ENCODE measurements at places on chromosomes 12 and 14.

DNA sequence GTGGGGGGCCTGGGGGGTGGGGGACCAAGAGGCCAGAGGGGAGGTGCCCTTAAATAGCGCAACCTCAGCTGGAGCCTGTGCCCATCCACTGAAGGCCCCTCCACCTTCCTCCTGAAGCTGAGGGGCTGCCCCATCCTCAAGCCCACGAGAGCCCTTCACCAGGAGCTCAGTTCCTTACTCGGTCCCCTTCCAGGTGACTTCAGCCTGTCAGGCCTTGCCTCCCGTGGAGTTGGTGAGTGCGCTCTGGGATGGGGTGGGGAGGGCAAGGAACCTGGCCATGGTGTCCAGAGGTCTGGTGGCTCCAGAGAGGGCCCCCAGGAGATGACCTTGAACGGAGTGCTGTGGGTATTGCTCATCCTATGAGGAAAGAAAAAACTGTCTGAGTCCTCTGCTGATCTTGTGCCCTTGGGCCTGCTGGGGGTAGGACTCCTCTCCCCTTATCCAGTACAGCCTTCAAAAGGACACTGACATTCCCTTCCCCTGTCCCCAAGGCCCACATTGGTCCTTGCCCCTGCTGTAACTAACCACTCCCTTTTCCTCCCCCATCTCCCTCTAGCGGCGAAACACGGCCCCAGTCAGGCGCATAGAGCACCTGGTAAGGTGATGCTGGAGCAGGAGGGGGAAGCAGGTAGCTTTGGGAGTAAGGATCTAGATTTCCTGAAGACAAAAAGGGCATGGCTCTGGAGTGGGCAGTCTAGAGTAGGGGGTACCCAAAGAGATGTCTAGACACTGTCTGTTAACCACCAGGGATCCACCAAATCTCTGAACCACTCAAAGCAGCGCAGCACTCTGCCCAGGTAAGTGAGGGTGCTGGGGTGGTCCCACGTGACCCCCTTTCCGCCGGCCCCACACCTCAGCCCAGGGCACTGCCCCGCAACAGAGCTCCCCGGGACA, 3.6 kb downstream of the TNS2 start:
- peak; percentile 32 for DNase-seq

DNA sequence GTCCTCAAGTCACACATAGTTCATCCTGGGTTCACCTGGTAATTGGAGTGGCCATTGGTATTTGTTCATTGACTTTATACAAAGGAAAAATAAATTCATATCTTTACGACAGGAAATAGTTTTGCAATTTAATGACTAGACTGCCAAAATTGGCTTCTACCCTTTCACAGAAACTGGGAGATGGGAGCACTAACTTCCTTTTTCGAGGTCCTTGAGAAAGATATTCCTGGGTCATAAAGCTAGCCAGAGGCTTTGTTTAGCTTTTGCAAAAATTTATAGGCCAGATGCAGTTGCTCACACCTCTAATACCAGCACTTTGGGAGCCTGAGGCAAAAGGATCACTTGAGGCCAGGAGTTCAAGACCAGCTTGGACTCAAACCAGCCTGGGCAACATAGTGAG, 10.2 kb upstream of the OR11G2 start:
- no peak for DNase-seq

- DNase-seq = no peak
Observed at GRCh38 chr12:65415826-65416225, 137.3 kb downstream of the MSRB3 start.

DNA sequence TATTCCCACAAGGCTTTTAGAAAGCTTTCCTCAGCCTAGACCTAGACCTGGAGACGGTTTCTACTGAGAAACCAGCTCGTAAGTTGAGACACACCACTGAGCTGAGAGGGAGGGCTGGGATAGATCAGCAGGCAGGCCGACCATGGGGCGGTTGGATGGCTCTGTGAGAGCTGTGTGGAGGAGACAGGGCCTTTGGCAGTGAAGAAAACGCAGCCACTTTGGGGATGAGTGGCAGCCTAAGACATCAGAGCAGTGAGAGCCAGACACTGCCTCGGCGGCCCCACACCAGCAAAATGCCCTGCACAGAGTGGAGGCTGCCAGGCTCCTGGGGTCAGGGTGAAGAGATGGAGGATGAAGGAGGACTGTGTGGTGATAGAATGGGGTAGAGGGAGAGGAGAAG, 46.0 kb downstream of the CACNA2D4 start:
- no peak for DNase-seq

- no peak for DNase-seq
Observed at GRCh38 chr14:98692832-98693231, 579.2 kb downstream of the BCL11B start.

GRCh38 chr12:12901158-12901791, 9.9 kb downstream of the GPRC5A start:
- no peak for DNase-seq

DNA sequence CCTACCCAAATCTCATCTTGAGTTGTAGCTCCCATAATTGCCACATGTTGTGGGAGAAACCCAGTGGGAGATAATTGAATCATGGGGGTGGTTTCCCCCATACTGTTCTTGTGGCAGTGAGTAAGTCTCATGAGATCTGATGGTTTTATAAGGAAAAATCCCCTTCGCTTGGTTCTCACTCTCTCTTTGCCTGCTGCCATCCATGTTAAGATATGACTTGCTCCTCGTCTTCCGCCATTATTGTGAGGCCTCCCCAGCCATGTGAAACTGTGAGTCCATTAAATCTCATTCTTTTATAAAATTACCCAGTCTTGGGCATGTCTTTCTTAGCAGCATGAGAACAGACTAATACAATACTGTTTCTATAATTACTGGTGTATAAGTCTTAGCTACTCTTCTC, 6.5 kb upstream of the BCAT1 start:
- no peak for DNase-seq

- DNase-seq = no peak
Observed at GRCh38 chr12:68815928-68816800, 8.2 kb downstream of the MDM2 start.

DNA sequence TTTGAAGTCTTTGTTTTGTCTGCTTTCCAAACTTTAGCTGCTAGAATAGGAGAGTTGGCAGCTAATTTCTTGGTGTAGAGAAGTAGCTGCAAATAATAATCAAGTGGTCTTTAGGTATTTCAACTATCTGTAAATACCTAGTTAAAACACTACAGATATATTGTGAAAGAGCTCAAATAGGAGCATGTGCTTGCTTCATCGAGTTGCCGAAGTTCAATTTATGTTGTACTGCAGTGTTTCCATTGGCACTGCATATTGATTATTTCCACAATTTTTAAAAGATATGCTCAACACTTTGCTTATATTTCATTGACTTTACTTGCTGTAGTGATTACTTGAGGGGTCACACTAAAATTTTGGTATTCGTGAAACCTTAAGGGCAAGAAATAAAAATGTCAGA, 131.6 kb upstream of the BMP4 start:
- no peak for DNase-seq

DNA sequence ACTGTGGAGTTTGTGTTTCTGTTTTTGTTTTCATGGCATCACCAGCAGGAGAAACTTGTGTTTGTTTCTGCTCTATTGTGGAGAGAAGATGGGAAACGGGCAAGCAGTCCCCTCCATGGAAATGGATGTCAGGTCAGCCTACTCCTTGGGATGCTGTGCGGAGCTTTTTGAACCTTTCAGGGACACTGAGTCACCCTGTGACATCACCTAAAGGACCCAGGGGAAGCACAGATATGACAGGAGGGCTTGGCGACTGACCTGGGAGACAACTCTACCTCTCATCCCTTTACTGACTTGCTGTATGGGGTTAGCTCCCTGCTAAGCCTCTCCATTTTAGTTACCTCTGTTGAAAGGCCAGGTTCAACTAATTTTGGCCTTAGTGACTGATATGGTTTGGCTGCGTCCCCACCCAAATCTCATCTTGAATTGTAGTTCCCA, 706.9 kb upstream of the TMEM132C start:
- DNase-seq = no peak

- DNase-seq = no peak
Observed at GRCh38 chr12:50401500-50402081, 906 bp downstream of the LARP4 start.

DNA sequence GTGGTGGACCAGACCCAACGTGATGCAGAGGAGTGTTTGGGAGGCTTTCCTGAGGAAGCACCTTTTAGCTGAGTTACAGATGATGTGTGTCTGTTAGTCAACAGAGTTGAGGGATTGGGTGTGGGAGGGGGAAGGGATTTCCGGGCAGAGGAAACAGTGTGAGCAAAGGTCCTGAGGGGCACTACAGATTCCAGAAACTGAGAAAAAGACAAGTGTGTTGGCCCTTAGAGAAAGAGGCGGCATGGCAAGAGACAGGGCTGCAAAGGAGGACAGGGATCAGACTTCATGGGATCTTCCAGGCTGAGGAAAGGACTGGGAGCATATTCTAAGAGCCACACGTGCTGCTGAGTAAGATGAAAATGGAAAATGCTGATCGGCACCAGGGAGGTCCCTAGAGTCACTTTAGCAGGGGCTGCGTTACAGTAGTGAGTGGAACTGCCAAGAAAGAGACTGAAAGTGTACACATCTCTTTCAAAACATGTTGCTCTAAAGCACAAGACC, 9.4 kb upstream of the RPS6KL1 start:
- DNase-seq = no peak

- DNase-seq = no peak
Observed at GRCh38 chr14:92792885-92793284, 1.2 kb upstream of the GOLGA5 start.

DNA sequence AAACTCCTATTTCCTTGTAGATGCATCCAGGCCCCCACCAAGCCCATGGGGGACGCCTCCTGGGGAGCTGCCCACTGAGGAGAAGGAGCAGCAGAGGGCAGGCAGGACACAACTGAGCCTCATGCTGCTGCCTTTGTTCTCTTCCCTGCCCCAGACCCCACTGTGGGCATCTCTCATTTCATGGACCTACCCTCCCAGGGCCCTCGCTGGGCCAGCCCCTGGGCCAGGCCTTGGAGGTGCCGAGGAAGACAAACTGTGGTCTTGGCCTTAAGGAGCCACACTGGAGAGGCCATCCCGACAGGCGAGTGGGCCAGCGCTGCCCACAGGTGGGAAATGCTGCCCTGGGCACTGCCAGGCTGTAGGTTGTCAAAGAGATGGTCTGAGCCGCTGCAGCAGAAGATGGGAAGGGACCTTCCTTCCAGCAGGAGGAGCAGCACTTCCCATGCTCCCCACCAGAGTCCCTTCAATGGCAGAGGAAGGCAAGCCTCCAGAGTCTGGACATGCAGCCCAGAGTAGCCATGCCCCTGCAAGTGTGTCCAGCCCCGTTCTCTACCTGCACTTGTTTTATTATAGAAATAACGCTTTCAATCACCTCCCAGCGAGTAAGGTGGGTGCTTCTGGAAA, 147.4 kb downstream of the BCL11B start:
- DNase-seq = no peak

DNA sequence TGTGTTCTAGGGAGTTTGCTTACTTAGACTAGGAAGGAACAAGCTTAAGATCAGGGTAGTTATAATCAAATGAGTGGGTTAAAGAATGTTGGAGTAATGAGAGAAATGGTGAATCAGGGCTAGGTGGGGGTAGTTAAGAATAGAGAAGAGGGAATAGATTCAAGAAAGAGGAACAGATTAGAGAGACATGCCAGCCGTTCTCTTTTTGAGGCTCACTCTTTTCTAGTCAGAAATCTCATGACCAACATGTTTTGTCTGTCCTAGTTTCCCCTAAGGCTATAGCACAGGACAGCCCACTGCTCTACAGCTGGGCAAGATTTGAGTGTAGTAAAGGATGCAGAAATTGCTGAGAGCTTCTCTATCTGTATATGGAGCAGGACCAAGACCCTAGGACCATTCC, 258.4 kb downstream of the AKAP6 start:
- DNase-seq = no peak

DNA sequence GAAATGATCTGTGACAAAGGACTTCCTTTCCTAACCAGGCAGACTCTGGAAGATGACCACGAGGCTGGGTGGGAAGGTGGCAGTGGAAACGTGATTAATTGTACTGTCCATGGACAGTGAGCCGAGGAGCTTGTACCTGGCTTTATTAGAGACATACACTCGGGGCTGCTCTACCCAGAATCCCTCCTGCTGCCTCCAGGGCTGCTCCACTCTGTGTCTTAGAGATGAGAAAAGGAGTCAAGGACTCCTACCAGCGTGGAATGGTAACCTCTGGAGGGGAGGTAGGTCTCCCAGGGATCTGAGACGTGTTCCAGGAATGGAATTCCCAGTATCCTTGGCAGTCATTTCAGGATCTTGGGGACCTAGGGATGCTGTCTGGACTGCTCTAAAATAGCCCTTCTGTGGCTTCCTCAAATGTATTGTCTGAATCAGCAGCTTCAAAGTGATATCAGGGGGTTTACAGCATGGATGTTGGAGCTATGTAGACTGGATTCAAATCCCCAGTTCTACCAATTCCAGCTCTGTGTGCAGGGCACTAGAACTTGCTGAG, 237.8 kb downstream of the CACNA1C start:
- DNase-seq = no peak

DNA sequence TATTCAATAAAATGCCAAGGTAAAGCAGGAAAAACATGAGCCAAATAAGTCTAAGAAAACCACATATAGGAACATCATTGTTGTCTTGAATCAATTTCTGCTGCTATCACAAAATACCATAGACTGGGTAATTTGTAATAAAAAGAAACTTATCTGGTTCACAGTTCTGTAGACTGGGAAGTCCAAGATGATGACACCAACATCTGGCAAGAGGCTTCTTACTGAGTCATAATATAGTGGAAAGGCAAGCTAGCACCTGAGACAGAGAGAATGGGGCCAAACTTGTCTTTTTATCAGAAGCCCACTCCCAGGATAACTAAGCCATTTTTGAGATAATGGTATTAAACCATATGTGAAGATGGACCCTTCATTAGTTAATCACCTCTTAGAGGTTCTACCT, 975.9 kb downstream of the FLRT2 start:
- no peak for DNase-seq

- DNase-seq = peak; percentile 65
Observed at GRCh38 chr14:77024171-77024691, 4.3 kb downstream of the IRF2BPL start.

DNA sequence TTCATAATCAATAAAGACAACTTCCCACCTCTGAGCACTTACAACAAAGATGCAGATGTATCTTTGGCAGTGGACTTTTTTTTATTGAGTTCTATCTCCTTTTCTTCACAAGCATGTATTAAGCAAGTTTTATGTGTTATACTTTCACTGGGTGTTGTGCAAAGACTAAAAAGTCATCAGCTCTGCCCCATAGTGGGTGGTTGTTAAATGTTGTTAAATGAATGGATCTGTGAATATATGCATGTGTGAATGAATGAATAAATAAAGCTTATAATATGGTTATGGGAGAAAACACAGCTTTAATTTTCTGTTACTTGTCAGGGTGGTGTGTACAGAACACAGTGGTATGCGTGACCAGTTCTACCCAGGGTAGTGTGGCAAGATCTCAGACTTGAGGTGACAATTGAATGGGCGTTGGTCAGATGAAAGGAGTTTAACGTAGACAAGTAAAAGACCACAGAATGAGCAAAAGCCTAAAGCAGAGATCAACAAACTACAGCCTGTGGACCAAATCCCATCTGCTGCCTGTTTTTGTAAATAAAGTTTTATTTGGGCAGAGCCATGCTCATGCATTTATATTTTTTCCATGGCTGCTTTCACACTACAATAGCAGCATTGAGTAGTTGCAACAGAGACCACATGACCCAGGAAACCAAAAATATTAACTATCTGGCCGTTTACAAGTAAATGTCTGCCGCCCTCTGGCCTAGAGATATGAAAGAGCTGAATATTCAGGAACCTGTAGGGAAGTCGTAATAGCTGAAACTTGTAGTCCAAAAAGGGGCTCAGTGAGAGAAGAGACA, 207.4 kb upstream of the EEA1 start:
- no peak for DNase-seq

GRCh38 chr14:103111232-103111868, 11.9 kb upstream of the TNFAIP2 start:
- no peak for DNase-seq

GRCh38 chr12:29050503-29050902, 98.6 kb upstream of the FAR2 start:
- no peak for DNase-seq
